HuH-7 (cell line): ENCODE measurements at places on chromosomes 6 and 20.

- no peak for DNase-seq
These were observed 115.3 kb upstream of the EDN1 start for GRCh38 chr6:12174878-12175277.

GRCh38 chr6:2765896-2766766 lies 938 bp downstream of the WRNIP1 start:
- no peak for DNase-seq

DNA sequence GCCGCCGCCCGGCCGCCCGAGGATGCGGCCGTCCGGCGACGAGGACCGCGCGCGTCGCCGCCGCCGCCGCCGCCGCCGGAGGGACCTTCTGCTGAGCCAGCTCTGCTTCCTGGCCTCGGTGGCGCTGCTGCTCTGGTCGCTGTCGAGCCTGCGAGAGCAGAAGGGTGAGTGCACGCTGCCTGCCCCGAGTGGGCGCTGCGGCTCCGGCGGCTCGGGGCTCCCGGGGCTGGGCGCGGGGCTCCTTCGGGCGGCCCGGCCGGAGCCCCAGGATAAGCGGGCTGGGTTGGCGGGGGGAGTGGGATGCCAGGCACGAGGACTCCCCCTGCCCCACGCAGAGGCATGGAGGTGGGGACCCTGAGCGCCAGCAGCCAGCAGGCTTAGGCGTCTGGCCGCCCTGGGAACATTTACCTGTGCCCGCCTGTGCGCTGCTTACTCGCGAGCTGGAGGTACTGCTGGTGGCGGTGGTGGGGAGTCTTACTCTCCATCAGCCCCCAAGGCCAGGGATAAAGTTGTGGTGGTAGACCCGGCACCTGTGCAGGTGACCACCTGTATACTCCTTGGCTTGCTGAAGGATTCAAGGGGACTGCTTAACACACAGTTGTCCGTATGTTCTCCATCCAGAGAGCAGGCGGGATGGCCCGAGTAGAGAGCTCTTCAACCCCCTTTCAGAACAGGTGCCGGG lies 520 bp downstream of the SLC24A3 start:
- DNase-seq = no peak

- DNase-seq = no peak
These were observed 192.1 kb downstream of the KCNQ5 start for GRCh38 chr6:72813807-72814596.

DNA sequence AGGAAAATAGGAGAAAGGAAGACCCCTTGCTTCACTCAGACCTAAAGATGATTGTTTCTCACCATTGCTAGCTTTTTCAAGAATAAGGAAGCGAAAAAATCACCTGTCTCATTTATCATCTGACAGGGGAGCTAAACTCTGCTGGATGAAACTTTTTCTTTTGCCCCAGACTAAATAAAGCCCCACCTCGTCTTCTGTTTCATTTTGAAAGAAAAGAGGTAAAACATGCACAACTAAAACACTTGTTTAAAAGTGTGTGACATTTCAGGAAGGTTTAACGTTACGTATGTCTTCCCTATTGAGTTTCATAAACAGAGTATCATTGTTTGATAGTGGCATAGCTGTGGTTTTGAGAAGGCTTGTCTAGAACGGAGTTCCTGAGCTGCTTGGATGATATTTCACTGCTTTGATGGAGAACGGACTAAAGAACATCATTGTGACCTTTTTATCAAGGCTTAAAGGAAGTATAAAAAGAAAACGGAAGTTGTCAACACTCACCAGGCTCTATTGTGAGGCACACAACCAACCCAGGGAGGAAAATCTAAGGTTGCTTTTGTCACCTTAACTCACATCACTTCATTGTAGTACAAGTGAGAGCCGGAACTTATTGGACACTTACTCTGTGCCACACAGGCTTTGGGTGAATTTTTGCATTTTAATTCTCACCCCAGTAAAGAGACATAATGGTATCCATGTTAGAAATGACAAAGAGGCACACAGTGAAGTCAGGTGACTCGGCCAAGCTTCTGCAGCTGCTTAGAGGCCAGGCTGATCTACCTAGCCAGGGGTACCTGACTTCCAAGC lies 29.5 kb downstream of the TSHZ2 start:
- no peak for DNase-seq

- DNase-seq = no peak
These were observed 90.4 kb downstream of the DLL1 start for GRCh38 chr6:170200458-170200891.

DNA sequence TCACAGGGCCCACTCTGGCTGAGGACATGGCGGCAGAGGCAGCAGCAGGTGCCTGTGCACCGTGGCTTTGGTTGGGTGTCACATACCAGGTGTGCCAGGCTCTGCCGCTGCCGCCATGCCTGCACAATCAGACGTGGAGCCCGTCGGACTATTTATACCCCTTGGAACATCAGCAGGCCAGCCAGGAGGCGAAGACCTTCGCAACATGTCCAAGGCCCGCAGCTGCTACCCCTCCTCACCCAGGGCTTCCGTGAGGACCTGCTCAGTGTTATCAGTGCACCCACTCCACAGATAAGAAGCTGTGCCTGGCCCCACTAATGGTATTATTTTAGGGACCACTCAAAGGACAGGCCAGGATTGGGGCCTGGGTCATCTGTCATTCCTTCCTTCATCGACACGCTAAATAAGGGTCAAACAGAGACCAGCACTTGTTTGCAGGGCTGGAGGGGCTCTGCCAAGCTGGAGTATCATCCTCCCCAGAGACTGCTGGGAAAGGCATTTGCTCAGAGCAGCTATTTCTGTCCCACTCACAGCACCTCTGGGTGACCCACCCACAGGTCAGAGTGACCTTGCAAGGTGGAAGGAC lies 109.2 kb downstream of the BMP7 start:
- no peak for DNase-seq

DNA sequence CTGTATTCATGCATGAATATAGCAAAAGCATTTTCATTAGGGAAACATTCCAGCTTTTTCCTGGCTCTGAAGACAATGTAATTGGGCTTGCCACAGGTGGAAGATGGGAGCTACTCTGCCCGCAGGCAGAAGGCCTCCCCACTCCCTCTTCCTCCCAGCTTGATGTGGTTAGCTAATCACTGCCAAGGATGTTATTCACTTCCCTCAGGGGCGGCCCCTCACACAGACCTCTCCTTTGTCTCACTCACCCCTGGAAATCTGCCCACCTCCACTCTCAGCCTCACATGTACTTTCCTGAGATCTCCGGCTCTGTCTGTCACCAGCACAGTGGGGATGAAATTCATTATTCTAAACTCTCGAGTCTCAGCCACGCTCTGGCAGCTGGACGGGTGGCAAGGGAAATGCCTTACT lies 100.7 kb downstream of the ANKRD60 start:
- no peak for DNase-seq

DNA sequence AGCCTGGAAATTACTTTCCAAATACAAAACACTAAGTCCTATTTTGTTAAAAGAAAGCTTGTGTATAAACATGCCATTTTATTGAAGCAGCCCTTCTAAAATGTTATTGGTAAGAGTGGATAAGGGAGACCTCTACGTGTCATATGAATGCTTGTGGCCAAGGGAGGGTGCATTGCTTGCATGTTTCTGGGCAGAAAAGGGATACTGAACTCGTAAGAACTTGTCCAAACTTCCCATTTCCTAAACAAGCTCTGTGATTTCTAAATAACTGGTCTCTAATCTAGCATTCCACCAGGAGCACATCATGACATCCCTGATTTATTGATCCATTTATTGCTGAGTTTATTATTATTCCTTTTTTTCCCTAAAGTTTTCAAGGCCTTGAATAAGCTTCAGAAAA lies 474.1 kb downstream of the CD109 start:
- no peak for DNase-seq

GRCh38 chr6:90859056-90859455 lies 272.2 kb upstream of the MAP3K7 start:
- DNase-seq = no peak

GRCh38 chr6:157548635-157549467 lies 167.9 kb downstream of the ZDHHC14 start:
- DNase-seq = no peak

DNA sequence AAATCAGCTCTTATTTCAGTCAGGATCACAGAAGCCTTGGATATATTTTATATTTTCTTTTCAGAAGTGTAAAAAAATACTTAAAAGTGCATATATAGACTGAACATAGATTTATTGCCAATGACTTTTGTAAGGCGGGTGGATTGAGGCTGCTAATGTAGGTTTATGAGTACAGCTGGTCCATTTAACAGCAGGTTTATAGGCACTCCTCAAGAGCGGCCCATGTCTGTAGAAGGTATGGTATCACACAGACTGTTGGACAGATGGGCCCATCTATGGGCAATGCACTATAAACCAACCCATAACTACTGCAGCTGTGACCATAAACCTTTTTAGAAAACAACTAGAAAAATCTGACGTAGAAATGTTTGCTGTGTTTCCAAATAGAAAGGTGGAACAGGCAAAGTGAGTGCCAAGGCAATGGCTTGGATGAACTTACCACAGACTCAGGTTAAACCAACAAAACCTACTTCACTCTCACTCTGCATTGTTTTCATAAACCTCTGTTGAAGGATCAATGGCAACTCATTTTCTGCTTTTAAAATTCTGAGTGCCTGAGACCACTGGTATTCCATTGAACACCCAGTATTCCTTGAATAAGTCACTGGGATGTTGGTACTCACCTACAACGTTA lies 170.6 kb upstream of the EYA4 start:
- no peak for DNase-seq

- DNase-seq = peak; percentile 85
These were observed 94.8 kb downstream of the BTBD3 start for GRCh38 chr20:12012241-12013222.

DNA sequence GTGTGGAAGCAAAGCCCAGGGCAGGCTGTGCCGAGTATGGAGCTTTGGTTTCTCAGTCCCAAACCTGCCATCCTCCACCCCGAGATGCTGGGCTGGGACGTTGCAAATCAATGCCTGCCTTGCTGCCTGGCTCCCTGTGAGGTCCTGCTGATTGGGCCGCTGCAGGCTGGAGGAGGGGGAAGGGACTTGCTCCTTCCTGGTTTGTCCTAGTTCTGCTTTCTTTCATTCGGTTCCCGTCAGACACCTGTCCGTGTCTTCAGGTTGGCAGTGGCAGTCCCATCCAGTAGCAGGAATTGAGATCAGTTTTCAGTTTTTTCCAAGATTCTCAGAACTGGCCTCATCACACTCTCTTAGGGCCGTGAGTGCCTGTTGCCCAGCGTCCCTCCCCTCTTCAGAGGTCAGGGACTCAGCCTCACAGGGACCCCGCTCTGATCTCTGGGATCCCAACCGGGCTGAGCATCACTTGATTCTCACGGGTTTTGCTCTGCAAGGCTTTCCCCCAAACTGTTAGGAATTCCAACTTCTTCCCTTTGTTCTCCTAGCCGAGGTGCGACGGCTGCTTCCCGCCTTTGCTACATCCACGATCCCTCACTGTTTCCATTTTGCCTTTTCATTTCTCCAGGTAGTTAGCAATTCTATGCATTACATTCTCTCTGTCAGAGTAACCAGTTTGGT lies 24.2 kb upstream of the TAGAP start:
- DNase-seq = no peak

DNA sequence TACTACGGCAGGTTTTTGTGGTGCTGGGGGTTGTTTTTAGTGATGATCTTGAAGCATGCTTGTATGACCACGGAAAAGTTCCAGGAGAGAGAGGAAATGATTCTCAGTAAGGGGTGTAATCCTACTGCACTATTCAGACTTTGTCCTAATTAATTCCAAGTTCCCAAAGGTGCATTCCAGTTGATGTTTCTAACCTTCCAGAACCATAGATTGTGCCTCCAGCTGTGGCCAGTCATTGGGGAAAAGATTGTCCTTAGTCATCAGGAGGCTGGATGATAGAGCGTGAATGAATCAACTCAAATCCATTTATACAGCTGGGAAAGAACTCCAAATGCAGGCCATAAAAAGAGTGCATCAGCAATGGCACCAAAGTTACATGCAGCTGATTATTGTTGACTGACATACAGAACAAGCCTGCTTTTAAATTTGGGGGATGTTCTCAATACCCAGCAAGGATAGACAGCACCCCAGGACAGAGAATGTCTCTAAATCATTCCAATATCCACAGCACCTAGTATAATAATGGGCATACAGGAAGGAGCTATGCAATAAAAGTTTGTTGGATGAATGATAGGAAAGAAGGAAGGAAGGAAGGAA lies 27.8 kb upstream of the PKHD1 start:
- DNase-seq = no peak

- DNase-seq = no peak
These were observed 154.4 kb downstream of the TMEM200A start for GRCh38 chr6:130520221-130520620.

GRCh38 chr6:161181121-161181520 lies 92.7 kb downstream of the AGPAT4 start:
- no peak for DNase-seq

DNA sequence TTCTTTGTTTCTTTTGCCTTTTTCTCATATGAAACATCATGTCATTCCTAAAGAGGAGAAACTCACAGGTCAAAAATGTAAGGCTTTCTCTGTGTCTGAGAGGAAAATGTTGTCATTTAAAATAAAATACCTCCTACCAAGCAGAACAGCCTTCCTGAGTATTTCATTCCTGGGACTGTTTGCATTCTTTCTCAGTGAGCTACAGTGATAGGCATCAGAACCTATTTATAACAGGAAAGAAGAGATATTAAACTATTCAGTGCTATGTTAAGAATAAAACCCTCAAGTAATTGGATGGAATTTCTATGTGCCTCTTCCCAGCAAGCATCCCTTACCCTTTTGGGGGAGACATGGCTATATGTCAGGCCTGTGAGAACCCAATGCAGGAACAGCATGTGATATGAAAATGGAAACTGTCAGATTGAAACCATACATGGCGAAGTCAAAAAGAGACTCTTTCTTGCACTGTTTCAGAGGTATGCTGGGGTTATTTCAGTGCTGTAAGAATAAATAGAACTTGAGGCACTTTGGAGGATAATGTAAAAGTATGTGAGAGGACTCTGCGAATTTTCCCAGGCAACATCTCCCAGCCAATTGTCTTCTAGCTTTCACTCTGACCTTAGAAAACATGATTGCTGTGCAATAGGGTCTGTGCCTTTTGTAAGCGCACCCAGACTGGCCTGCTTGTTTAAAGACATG lies 133.8 kb upstream of the CCN2 start:
- DNase-seq = no peak

DNA sequence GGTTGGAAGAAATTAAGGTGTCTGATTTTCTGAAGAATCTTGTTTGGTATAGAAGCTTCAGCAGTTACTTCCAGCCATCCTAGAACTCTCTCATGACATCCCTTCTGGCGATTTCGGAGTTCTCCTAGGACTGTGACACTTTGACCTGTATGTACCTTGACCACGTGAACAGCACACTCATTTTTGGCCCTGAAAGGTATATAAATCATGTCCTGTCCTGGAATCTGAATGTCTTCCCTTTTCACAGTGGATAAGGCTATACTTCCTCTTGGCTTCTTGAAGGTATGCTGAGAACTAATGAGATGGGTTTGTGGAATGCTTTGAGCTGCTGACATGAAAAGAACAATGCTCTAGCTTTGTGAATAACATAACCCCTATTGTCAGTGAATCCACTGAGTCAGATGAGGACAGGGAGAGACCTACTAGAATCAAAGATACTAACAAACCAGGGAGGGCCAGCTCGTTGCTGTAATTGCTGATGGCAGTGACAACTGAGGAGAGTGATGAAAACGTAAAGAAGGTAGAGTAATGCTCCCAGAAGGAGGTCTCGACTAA lies 6.0 kb upstream of the ZDHHC14 start:
- no peak for DNase-seq

- DNase-seq = no peak
These were observed 812 bp downstream of the SLC9A8 start for GRCh38 chr20:49813305-49813974.
